MG63 (cell line): ENCODE measurements at places on chromosomes 2 and 18. TPM values are rescaled to one million over a fixed set of nuclear protein-coding genes. Genes with fewer than 3 reads are reported as not detected.

CAPN14 gene
- total RNA-seq: not detected in 2 replicates

DLX2 gene
- total RNA-seq: not detected in 2 replicates

CHST9 gene
- total RNA-seq: 1.8 TPM in 1 of 2 replicates, not detected in the other

MROH2A gene
- total RNA-seq: not detected in 2 replicates

NLRC4 gene
- not detected in 2 replicates for total RNA-seq

C2orf72 gene
- 0.49 TPM in 1 of 2 replicates, not detected in the other for total RNA-seq

GREB1L gene
- 0.07 and 2.7 TPM in 2 replicates for total RNA-seq

CYP20A1 gene
- 17.6 and 22.4 TPM in 2 replicates for total RNA-seq

CD8B gene
- total RNA-seq: not detected in 2 replicates

PIEZO2 gene
- 11.1 and 42.7 TPM in 2 replicates for total RNA-seq

TMX3 gene
- total RNA-seq: 32.7 and 41.5 TPM in 2 replicates

SCYGR4 gene
- not detected in 2 replicates for total RNA-seq

ANKRD29 gene
- 10.3 and 12.3 TPM in 2 replicates for total RNA-seq

MEIS1 gene
- 3.6 and 7.4 TPM in 2 replicates for total RNA-seq

FHL2 gene
- total RNA-seq: 166 and 245 TPM in 2 replicates

DNA sequence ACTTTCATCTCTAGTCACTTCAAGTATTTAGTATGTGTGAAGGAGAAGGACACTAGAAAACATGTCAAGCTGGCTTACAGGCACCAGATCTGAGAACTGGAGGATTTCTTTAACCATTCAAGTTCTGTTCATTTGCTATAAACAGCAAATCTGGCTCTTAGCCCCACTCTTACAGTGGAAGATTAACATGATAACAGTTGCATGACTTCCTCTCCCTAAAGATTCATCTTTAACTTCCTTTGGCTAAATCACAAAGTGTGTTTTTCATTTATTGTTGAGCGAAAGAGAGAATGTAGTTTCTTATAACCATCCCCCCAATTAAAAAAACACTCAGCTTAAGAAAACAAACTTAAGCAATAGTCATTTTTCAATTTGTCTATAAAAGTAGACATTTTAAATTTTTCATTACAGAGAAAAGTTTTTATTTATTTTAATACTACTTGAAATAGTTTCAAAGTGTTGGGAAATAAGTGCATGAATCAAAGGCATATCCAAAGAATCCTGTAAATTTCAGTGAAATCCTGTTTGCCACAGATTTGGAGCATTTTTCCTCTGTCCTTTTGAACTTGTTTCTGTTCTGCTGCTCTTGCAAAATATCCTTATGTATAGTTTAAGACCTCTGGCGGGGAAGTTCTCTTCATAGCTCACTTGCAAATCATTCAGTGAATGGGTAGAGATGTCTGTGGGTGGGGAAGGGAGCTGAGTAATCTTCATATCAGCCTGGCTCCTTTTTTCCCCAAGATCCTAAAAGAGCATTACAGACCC is 241.0 kb upstream of the RBBP8 start:
- DNase-seq: peak; percentile 24

- DNase-seq: no peak
Observed at GRCh38 chr2:133477616-133477990, 90.7 kb downstream of the NCKAP5 start.

- no peak for DNase-seq
Observed at GRCh38 chr18:25662272-25662671, 310.3 kb upstream of the ZNF521 start.

GRCh38 chr2:134232868-134233727 is 20.8 kb upstream of the MGAT5 start:
- DNase-seq: no peak

GRCh38 chr18:25181581-25181980 is 170.4 kb downstream of the ZNF521 start:
- no peak for DNase-seq

DNA sequence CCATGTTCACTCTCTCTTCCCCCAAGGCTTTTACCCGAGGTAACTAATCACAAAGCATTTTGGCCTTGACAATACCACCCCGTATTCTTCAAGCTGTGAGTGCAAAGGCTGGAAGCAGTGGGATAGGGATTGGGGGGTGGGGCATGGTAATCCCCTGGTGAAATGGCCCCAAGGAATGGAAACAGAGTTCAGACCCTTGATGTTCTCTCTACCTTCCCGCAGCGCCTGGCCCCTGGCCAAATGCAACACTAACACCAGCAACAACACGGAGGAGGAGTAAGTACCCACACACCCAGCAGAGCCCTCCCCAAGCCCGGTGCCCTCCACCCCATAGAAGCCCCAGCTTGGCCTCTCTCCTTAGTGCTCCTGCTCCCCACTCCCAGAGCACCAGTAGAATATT is 36.9 kb downstream of the CNGA3 start:
- no peak for DNase-seq

DNA sequence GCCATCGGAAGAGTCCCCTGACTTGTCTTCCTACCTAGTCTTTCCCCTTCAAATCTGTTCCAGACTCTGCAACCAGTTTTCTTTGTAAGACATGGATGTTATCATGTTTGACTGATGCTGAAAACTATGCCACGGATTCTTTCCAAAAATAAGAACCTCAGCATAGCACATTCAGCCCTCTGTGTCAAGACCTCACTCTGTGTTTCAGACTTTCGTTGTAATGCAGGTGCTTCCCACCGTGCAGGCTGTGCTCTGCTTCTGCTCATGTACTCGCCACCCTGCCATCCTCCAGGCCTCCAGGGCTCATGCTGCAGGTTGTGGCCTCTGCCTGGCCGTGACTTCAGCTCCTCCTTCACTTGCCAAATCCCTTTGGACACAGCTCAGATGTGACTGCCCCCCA is 347.0 kb upstream of the RAB12 start:
- no peak for DNase-seq

- DNase-seq: no peak
Observed at GRCh38 chr2:148548716-148549400, 95.7 kb upstream of the EPC2 start.

DNA sequence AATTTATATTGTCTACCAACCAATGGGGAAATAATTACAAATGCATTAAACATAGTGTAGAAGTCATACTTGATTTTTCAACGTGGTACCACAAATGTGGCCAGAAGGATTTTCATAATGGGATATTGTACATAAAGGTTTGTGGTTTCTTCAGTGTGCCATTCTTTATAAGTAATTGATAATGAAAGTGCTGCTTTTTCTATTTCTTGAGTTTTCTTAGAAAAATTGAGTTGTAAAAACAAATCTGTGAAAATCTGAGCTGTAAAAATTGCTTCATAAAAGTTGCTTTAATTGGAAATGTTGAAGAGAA is 103.6 kb downstream of the KYNU start:
- no peak for DNase-seq

DNA sequence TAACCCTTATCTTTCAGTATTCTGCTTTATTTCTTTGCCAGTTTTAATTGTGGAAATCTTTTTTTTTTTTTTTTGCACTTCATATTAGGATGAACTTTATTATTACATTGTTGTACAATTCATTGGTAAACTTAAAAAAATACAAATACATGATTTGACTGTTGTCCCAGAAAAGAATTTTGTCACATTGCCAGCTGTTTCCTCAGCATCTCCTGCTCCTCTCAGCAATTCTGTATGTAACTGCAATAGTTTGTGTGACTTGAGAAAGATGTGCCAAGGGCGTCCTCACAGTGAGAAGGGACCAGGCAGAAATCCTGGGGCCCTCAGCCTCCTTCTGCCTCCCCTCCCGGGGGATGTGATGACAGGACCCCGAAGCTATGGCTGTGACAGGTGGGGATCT is 254.4 kb downstream of the NBAS start:
- no peak for DNase-seq

DNA sequence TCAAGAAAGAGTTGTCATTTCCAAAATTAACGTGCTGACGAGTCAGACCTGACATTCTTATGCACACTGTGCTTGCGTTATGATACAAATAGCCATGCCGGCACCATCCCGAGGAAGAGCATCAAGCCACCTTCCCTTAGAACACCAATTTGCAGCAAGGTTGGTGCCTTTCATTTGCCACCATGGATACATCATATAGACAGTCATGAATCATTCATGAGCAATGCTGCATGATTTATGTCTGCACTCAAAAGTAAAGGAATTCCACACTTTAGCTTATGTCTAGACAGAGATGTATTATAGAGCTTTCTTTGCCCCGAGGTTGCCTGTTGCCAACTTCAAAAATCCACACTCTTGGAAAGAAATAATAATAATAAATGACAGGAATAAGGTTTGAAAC is 166.9 kb downstream of the VWC2L start:
- DNase-seq: no peak

DNA sequence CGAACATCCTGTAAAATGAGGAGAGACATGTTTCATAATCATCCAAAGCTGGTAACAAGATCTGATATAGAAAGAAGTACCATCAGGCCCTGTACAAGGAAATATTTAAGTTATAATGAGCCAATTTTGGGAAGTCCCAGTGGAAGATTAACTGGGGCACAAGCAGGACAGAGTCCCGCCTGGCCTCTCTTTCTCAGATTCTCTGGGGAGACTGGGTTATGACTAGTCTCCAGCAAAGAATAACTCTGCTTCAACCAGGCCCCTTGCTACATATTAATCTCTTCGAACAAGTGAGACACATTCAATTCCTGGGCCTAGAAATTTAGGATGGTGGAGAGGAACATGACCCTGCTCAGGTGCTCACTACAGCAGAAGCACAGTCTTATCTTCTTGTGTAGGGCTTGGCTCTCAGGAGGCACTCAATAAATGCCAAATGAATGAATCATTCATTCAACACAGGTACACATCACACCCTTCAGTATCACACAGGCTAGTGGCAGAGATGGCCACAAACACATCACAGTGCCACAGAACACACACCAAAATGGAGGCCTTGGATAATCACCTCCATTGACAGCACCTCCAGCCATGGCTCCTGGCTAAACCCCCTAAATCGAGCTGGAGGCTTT is 46.4 kb upstream of the RNF152 start:
- DNase-seq: no peak

- DNase-seq: no peak
Observed at GRCh38 chr2:101140978-101141655, 10.1 kb downstream of the TBC1D8 start.

DNA sequence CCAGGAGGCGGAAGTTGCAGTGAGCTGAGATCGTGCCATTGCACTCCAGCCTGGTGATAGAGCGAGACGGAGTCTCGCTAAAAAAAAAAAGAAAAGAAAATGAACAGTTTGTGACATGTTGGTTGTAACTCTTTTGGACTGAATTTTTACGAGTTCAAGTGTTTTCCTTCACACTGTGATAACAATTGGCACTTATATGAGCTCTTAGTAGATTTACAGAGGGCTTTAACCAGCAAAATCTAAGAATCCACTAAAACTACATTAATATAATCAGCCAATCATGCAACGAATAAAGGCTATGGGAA is 2.1 kb upstream of the GEMIN6 start:
- no peak for DNase-seq

GRCh38 chr2:96970910-96971309 is 15.5 kb downstream of the FAM178B start:
- no peak for DNase-seq

- peak; percentile 86 for DNase-seq
Observed at GRCh38 chr2:202109737-202110184, 36.7 kb downstream of the KIAA2012 start.

GRCh38 chr2:231367178-231367577 is 28.3 kb upstream of the B3GNT7 start:
- no peak for DNase-seq

DNA sequence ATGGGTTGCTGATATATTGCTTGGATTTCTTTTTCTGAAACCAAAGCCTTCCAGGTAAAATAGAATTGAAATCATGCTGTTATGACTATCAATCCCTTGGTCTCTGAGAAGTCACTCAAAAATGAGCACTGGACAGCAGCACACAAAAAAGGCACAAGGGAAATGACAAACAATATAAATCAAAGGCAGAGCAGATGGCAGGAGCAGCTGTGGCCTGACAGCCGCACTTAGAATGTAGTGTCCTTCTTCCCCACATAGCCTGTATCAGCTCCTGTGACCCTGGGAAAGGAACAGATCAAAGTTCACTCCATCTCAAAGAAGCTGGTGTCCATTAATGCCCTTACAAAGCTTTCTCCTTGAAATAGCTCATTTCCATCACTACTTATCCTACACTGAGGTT is 326.7 kb downstream of the SUCLG1 start:
- no peak for DNase-seq

GRCh38 chr18:10099539-10100140 is 185.8 kb downstream of the VAPA start:
- DNase-seq: peak; percentile 28

DNA sequence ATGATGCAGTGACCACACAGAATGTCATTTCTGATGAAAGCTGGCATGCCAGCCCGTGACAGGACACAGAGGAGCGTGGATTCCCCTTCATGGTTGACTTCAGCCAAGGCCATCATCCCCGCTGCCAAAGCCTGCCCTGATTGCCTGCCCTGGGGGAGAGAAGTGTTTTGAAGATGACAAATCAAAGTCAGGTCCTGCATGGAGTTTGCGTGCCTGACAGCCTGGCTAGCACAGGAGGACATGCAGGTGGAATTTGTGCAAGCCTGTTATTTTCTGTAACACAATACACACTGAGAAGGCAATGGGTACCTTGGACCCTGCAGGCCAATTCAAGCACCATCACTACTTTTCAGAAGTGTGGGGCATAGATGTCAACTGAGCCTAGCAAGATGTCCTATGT is 5.4 kb upstream of the IL1R2 start:
- no peak for DNase-seq

GRCh38 chr2:59096973-59097372 is 855.8 kb upstream of the FANCL start:
- no peak for DNase-seq

GRCh38 chr2:152549423-152549822 is 167.8 kb downstream of the PRPF40A start:
- DNase-seq: no peak

DNA sequence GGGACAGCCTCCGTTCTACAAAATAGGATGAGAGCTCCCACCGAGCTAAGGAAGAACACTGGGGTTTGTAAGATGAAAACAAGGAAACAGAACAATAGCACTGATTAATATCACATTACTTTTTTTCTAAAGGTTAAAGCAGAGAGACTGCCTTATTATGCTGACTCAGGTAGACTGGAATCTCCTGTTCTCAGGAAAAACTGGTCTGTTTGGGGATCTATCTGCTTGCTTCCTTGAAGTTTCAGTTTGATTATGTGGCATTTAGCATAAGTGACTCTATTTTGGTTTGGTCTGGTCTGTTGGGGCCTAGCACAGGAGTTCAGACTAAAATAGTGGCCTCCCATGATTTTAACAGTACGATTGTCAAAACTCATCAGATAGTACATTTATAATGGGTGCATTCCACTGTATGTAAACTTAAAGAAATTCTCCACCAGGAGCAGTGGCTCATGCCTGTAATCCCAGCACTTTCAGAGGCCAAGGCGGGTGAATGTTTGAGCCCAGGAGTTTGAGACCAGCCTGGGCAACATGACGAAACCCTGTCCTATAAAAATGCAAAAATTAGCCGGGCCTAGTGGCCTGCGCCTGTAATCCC is 64.1 kb upstream of the NDUFV2 start:
- no peak for DNase-seq

- DNase-seq: no peak
Observed at GRCh38 chr2:69296421-69296820, 90.6 kb downstream of the GFPT1 start.

- DNase-seq: no peak
Observed at GRCh38 chr2:190023860-190024259, 38.7 kb downstream of the MSTN start.
